CD4-positive, alpha-beta T cell treated with Interferon alpha-2 for 1 hour (primary cell): ENCODE measurements at places on chromosomes 11 and 22.

DNA sequence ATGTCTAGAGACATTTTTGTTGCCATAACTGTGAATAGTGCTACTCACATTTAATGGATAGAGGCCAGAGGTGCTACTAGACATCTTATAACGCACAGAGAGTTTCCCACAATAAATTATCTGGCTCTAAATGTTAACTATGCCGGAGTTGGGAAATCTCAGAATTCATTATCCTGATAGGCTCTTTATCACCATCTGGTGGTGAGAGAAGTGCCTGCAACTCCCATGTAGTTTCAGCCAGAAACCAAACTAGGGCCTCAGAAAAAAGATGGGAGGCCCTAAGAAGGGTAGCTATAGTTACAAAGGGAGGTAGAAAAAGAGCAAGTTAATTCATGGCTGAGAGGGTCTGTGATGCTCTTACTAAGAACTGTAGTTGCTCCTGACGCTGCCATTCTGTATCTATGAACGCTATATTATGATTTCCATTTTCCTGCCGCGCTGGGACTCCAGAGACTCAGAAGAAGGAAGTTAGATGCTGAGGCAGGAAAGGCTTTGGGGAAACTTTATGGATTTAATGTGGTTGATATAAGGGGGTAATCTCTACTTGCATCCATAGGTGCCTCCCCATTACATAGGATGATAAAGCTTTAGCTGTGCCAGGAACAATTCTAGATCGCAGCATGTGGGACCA lies 22.9 kb upstream of the MRPL17 start:
- peak; percentile 62 for DNase-seq

DNA sequence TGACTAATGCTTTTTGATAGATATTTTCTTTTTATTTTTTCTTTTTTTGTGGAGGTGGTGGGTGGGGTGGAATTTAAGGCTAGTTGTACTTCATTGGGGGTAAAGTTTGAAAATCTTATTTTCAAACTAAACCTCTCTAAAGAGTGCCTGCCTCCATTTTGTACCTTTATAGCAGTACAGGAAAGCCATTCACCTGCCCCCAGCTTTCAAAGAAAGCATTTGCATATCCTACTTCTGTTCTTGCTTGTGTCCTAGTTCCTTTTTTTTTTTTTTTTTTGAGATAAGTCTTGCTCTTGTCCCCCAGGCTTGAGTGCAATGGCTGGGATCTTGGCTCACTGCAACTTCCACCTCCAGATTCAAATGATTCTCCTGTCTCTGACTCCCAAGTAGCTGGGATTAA lies 766.2 kb upstream of the LRRC4C start:
- no peak for DNase-seq

GRCh38 chr11:64086258-64087123 lies 50.8 kb downstream of the FLRT1 start:
- no peak for DNase-seq

DNA sequence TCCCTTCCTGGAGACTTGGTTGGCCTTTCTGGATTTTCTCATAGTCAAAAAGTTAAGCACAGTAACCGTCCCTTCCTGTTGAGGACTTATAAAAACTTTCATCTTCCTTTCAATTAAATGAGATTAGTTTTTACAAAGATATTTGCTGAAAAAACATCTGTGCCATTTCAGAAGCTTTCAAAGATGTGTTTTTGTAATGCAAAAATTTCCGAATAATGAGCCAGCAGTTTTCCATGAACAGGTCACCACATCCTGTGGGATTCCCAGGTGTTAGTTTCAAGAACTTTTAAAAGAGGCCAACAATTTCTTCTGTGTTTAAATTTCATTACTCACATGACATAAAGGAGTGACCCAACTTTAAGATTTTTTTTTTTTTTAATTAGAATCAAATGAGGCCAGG lies 18.0 kb downstream of the NUP50 start:
- no peak for DNase-seq

GRCh38 chr22:19808873-19809478 lies 45.7 kb downstream of the GNB1L start:
- DNase-seq, result no peak

- no peak for DNase-seq
Measured at GRCh38 chr11:44601471-44602370, 36.3 kb downstream of the CD82 start.

GRCh38 chr11:5966958-5967357 lies 1.3 kb downstream of the OR56A5 start:
- no peak for DNase-seq

GRCh38 chr11:2580571-2581001 lies 119.2 kb downstream of the KCNQ1OT1 start:
- no peak for DNase-seq

- DNase-seq, result no peak
Measured at GRCh38 chr11:114257621-114258558, 38.3 kb upstream of the NNMT start.

- DNase-seq, result no peak
Measured at GRCh38 chr11:27075655-27076054, 35.0 kb downstream of the BBOX1 start.

- no peak for DNase-seq
Measured at GRCh38 chr22:31128156-31128555, 5.4 kb downstream of the INPP5J start.

GRCh38 chr22:46354176-46354992 lies 18.9 kb downstream of the TRMU start:
- no peak for DNase-seq

- DNase-seq, result no peak
Measured at GRCh38 chr11:104725796-104726408, 172.4 kb downstream of the CASP12 start.

GRCh38 chr11:95100191-95100648 lies 10.6 kb downstream of the ENDOD1 start:
- no peak for DNase-seq
